Posterior cingulate gyrus (tissue), 11 donors: ENCODE measurements at places on chromosomes 5 and 9.

GRCh38 chr5:95727764-95728191 is 3.4 kb upstream of the RHOBTB3 start:
- no peak for DNase-seq

DNA sequence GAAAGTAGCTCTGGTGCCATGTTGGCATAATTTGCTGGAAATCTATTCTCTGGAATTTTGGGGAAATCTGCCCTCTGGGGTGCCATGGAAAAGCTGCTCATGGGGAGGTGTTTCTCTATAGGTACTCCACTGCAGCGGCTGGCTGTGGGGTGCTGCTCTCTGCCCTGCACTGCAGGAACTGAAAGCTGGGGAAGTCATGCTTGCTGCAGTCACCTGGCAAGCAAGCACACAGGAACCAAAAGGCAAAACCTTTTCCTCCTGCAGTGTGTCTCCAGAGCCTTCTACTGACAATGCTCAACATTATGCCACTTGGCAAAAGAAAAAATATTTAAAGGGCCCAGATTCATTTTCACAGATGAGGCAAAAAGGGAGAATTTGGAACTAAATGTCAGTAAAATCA is 25.8 kb upstream of the CARNMT1 start:
- DNase-seq = no peak

DNA sequence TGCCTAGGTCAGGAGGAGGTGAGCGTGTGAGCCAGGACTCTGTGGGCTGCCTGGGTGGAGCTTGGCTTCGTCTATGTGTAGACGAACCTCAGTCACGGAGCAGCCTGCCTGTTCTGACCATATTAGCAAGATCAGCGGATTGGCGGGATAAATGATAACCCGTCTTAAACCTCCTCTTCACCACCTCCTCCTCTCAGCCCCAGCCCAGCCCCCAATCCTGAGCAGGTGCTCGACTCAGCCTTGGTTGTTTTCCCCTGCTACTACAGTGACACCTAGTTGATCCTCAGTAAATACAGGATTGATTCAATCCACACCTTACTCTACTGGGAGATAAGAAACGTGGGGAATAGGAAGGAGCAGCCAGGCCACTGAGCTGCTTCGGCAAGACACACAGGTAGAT is 286.1 kb downstream of the IRX2 start:
- DNase-seq = no peak

GRCh38 chr5:74009502-74009901 is 383.5 kb downstream of the ARHGEF28 start:
- DNase-seq = no peak

- no peak for DNase-seq
Measured at GRCh38 chr9:128743421-128743820, 19.5 kb upstream of the ZDHHC12 start.

- DNase-seq = no peak
Measured at GRCh38 chr9:72884508-72884907, 68.3 kb downstream of the ALDH1A1 start.

- no peak for DNase-seq
Measured at GRCh38 chr5:81650987-81651386, 99.9 kb downstream of the SSBP2 start.

- no peak for DNase-seq
Measured at GRCh38 chr9:115972843-115973595, 180.6 kb upstream of the PAPPA start.

DNA sequence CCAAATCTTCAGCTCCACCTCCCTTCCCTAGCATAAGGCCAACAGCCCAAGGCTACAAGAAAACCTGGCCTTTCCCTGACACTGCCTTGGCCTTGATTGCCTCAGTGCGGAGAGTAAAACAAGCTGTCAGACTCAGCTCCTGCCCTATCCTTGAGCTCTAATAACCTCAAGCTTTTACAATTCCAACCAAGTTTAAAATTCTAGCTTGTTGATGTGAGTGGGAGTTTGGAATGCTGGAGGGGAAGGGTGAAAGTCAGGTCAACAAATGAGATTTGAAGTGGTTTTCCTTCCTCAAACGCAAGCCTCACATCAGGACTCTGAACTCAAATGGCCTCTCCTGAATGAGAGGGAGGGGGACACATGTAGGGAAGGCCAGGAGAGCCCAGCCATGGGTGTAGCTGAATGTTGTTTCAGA is 197.0 kb upstream of the VLDLR start:
- DNase-seq = no peak

DNA sequence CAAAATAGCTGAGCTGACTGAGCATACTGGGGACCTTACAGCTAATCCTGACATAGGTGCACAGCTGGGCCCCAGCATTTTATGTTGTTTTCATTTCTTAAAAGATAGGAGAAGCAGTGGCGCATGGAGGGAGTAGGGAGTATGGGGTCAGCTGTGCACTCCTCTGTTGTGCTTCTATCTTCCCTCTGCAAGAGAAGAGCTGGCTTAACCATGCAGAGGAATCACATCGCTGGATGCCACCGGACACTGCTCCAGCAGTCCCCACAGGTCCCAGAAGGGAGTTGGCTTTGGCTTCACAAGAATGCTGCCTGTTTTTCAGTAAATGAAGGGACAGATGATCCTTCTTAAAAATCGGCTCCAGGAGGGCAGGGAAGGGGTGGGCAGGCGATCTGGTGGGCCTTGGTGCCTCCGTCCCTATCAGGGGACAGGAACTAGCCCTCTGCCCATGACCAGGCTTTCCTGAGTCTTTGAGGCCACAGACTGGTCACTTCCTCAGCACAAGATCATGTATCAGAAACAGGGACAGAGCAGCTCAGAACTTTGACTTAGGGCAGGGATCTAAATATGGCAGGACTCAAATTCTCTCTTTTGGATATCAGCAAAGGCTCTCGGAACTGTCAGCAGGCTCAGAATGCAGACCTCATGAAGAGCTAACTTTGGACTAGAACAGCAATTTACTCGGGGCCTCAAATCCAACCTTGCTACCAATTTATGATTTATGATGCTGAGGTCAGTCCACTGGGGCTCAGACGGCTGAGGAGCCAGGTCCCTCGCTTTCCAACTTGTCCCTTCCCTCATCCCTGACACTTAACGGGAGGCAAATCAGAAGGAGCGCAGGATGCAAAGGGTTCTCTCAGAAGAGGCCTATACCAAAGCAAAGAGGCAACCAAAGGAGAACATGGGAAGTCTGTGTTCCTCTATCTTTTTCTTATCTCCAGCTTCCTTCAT is 47.2 kb downstream of the MARCHF3 start:
- DNase-seq = no peak

GRCh38 chr5:75951158-75951557 is 132.0 kb upstream of the SV2C start:
- no peak for DNase-seq

GRCh38 chr5:139131921-139132432 is 66.2 kb downstream of the SIL1 start:
- no peak for DNase-seq

GRCh38 chr5:174794931-174795672 is 70.7 kb downstream of the MSX2 start:
- no peak for DNase-seq

- no peak for DNase-seq
Measured at GRCh38 chr9:121564504-121565260, 65.0 kb upstream of the GGTA1 start.

GRCh38 chr9:71768388-71769174 is at the start of gene CEMIP2:
Gene CEMIP2, minus strand, starts transcription at chr9:71768513. Its CDS starts 18,140 bp downstream, at chr9:71750373.
- DNase-seq = peak; percentile 80

DNA sequence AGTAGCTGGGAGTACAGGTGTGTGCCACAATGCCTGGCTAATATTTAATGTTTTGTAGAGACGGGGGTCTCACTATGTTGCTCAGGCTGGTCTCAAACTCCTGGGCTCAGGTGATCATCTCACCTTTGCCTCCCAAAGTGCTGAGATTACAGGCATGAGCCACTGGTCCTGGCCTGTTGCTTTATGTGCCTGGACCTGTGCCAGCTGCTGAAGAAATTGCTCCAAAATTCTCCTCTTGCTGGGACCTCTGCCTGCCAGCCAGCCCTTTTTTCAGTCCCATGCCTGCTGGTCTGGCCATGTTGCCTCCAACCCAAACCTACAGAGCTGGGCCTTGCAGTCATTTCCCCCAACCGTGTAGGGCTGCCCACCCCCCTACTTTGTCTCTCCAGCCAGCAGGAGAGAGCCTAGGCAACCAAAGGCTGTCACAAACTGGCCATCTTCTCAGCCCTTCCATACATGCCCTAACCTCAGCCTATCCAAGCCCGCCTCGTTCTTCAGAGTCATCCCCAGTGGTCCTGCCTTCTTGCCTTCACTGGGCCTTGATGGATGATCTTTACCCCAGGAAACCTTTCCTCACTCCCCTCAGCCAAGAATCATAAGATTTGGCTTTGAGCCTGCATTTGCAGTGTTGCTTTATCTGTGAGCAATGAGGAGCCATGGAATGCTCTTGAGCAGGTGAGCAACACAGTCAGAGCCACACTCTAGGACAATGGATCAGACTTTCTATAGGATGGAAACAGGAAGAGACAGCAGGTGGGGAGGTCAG is 27.4 kb upstream of the SYNPO start:
- DNase-seq = no peak

GRCh38 chr5:126108470-126108869 is 314.7 kb upstream of the GRAMD2B start:
- no peak for DNase-seq

- DNase-seq = no peak
Measured at GRCh38 chr5:116135344-116135743, 50.5 kb downstream of the COMMD10 start.

GRCh38 chr9:105672711-105673234 is 10.5 kb downstream of the TAL2 start:
- no peak for DNase-seq

- DNase-seq = no peak
Measured at GRCh38 chr9:134949681-134950385, 32.1 kb upstream of the FCN1 start.
